DMS 273 treated with DMSO at 0.1 percent for 48 hours (cell line): ENCODE measurements at places on chromosomes 16 and 17.
A peak's percentile ranks its signal among the peaks of the same experiment; 100 is the strongest.

- DNase-seq = no peak
Observed at GRCh38 chr16:78877114-78877655, 723.4 kb downstream of the MAF start.

DNA sequence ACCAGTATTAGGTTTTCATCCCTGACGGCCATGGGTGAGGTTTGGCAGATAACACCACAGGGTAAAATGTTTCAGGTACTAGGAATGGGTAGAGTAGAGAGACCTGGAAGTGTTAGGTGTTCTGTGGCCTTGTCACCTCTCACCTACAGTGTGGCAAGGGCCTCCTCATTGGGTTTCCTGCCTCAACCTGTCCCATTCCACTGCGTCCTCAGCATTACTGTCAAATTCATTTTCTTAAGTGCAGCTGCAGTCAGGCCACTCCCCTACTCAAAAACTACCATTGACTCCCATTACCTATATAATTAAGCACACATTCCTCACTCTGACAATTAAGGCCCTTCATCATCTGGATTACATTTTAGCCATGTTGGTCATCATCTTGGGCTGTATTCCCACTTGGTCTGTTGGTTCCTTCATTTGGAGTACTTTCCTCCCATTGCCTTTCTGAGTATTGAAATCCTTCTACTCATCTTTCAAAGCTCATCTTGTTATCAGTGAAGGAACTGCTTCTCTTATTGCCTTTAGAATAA, 64.5 kb downstream of the NUP88 start:
- no peak for DNase-seq

DNA sequence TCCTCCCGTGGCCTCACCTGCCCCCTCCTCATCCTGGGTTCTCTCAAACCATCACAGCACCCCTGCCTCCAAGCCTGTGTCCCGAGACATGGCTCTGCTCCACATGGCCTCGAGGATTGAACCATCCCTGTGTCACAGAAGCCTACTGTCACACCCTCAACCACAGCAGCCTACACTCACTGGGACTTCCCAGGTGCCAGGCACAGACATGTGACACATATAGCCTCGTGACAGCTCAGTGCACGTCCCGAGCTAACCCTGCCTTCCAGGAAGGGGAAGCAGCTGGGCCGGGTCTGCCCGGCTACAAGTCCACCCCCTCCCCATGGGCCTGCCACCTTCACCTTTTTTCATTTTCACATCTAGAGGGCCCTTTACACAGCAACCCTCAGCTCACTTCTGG, 238.3 kb downstream of the CPPED1 start:
- no peak for DNase-seq

- DNase-seq = no peak
Observed at GRCh38 chr17:2241823-2242222, 61.8 kb downstream of the SMG6 start.

DNA sequence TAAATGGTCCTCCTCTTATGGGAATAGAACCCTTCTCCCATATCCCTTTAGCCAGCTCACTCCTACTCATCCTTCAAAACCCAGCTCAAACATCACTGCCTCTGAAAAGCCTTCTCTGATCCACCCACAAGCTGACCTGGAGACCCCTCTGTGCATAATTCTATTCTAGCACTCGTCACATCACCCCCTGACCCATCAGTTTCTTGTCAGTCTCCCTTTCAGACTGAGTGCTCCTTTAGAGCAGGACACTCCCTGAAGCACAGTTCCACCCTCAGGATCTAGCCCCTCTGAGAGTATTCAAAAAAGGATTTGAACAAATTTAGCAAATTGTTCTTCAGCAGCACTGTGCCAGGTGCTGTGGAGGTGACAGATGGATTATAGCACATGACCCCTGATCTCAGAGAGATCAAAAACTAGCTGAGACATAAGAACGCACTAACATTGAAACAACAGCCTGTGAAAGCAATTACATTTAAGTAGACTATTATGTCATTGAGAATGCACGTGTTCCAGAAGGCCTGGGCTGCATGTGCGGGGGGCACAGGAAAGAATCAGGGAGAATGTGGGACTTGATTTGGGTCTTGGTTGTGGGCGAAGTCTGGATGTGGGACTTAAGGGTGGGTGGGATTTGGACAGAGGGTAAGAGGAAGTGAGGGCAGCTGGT, 43.5 kb downstream of the MRPS23 start:
- peak; percentile 66 for DNase-seq

GRCh38 chr17:43713494-43714162, 45.0 kb downstream of the SOST start:
- no peak for DNase-seq

- DNase-seq = no peak
Observed at GRCh38 chr17:29595943-29596774, 3.2 kb downstream of the ANKRD13B start.

- DNase-seq = no peak
Observed at GRCh38 chr17:70523426-70523825, 354.1 kb downstream of the KCNJ2 start.

DNA sequence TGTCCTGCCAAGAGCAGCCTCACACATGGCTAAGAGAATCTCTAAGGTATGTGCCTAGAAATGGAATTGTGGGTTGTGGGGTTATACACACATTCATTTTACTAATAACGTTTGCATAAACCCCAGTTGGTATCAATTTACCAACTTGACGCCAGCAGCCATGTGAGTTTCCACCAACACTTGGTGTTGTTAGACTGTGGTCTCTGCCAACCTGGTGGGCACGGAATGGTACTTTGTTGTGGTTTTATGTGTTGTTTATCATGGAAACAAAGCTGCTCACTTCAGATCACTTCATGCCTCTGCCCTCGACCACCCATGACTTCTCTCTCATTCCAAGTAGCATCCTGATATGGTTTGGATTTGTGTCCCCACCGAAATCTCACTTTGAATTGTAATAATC, 152.0 kb upstream of the CDC42EP4 start:
- no peak for DNase-seq

GRCh38 chr17:59423137-59423724, 91.8 kb downstream of the YPEL2 start:
- DNase-seq = no peak

- no peak for DNase-seq
Observed at GRCh38 chr16:66886914-66887313, 6.6 kb downstream of the PDP2 start.

DNA sequence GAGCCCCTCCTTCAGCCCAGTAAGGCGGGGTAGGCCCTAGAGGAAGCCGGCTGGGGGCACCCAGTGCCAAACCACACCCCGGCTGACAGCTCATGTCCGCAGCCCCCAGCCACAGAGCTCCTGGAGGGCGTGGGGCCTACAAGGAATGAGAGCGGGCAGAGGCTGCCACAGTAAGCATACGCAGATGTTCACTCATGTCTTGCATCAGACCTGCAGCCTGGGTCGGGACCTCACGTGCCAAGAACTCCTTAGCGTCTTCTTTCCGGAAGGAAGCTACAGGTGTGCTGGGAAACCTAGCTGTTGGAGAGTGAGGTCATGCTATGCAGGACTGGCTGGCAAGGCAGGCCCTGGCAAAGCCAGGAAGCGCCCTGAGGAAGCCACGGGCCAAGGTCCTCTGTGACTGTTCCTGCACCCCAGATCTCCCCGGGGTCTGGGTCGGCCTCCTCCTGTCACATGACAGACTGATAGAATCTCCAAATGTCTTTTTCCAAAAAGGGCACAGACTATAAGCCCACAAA, 1.6 kb downstream of the ZNF598 start:
- DNase-seq = no peak

- DNase-seq = no peak
Observed at GRCh38 chr17:29294580-29294900, 592 bp upstream of the NUFIP2 start.

DNA sequence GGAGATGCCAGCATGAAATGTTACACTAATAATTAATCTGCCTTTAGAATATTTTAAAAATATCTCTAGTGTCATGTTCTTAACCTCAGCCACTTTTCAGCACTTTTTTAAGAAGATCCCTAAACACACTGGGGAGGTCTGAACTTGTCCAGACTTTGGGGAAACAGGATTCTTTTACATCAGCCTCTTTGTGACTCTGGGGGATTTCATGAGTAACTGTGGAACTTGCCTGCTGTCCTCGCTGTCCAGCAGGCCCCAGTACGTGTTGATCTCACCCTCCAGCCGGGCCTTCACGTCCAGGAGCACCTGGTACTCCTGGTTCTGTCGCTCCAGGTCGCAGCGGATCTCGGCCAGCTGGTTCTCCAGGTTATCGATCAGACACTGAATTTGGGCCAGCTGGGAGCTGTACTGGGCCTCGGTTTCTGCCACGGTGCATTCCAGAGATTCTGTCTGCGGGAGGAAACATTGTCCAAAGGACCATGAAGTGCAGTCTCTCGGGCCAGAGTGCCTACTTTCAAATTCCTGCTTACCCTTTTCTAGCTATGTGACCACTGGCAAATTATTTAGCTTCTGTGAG, 5.5 kb downstream of the KRT40 start:
- DNase-seq = no peak

GRCh38 chr17:65456368-65457151, 104.9 kb downstream of the AXIN2 start:
- no peak for DNase-seq

DNA sequence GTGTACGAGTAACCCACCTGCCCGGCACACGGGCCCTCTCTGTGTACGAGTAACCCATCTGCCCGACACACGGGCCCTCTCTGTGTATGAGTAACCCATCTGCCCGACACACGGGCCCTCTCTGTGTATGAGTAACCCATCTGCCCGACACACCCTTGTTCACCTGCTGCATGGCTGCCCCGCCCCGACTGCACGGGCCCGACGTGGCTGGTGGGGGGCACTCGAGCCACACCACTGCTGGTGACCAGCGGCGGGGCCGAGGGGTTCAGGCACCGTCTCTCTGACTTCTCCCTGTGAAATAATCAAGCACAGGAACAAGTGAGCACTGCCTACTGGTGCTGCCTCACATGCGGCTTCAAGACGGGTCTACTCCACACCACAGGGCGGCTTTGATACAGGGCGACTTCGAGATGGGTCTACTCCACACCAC, 22.1 kb downstream of the MAP1LC3B start:
- DNase-seq = no peak

DNA sequence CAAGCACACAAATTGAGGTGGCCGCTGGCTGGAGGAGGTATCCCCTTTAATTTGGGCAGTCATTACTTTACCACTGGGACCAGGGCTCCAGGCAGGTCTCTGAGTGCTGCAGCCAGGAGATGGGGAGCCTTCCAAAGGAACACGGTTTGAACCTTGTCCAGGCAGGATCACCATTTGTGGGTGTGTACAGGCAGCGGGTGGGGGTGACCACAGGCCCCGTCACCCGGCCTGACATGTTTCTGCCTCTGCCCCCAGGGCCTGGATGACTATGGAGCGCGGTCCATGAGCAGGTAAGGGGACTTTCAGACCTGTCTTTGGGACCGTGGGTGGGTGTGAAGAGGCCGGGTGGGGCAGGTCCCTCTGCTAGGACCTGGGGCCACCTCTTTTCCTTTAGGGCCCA, 57.1 kb upstream of the PVALEF start:
- no peak for DNase-seq

DNA sequence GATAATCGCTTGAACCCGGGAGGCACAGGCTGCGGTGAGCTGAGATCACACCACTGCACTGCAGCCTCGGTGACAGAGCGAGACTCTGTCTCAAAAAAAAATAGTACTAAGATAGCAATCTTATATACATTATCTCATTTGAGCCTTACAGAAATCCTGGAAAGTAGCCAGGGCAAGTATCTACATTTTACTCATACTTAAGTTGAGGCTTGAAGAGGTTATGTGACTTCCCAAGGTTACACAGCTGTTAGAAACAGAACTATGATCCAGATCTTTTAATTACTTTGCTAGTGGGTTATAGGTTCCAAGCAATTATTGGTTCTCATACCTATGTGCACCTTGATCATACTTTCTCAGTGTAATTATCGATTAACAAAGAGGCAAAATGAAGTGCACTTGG, 15.4 kb downstream of the C17orf78 start:
- no peak for DNase-seq

DNA sequence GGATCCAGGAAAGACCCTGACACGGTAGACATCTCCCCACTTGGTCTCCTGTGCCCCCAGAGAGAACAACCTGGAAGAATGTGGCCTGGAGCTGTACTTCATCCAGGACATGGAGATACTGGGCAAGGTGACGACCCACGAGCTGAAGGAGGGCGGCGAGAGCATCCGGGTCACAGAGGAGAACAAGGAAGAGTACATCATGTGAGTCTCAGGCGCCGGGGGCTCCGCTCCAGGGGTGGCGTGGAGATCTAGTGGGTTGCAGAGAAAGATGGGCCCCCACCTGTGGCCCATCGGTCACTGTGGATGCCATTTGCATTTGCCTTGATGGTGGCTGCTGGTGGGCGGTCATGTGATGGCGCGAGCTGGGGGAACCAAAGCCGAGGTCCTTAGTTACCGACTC, 14.9 kb upstream of the CLEC18A start:
- no peak for DNase-seq

GRCh38 chr17:30921544-30922196, at the start of gene ADAP2:
Gene ADAP2 (plus strand): TSS chr17:30921945. CDS start chr17:30922015, 70 bp downstream.
- DNase-seq = no peak

DNA sequence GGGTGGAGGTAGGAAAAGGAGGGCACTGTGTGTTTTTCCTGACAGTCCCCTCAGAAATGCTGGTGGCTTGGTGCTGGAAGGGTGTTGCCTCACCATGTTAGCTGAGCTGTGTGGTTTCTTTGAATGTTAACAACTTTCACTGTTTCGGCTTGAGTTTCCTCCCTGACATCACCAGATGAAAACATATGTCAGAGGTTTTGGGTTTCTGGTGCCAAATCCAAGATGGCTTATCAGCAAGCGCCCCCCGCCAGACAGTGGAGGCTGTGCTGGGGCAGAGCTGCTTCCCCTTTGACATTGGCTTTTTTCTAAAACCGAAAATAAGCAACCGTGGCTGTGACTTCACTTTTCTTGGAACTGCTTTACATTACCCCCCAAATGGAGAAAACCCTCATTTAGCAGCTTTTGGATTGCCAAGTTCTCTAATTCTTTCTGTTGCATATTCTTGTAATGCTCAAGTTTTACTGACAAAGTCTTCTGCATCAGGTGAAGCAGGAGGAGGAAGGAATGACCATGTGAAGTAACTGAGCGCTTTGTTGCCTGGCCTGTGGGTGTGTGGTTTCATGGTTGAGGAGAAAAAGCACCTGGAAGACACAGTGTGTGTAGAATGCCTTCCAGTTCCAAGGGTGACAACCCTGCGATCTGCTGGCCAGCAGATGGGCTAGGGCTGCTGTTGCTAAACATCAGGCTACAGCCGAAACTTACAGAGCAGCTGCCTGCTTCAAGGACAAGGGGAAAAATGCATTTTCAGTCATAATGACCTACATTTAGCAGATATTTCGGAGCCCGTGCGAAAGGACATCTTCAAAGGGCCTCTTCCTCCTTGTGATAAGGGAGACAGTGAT, 9.7 kb downstream of the RMI2 start:
- no peak for DNase-seq
